ENCODE measurements at places on chromosomes 5 and 9.

- DNase-seq = no peak
Measured at GRCh38 chr5:110872200-110872599, 133.4 kb downstream of the SLC25A46 start.

GRCh38 chr5:62138607-62139006 lies 167.4 kb upstream of the KIF2A start:
- no peak for DNase-seq

DNA sequence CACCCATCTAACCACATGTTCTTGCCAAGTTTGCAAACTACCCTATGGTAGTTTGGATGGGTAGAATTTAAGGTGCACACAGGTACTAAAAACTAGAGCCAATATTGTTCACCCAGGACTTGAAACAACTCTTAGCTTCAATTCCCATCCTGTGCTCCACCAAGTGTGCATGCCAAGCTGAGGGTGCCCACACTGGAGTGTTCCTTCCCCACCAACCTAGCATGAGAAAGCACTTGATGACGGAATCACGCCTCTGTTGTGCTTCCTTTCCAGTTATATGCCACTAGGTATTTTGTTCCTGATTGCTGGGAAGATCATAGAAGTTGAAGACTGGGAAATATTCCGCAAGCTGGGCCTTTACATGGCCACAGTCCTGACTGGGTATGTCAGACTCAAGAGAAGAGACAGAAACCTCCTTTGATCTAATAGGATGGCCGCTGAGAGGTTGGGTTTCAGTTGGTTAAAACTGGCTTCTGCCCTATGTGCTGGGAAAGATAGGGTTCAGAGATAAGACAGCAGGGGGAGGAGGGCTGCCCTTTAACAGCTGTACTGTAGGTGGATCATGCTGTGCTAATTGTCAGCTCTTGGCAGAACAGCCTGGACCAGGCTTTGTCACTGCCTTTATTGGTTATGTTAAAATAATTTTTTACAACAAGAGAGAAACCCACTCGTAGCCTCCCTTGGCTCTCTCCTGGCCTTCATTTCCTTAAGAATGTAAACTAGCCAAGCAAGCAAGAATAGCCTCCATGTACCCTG lies 83.5 kb downstream of the SLC1A1 start:
- no peak for DNase-seq

- peak; percentile 55 for DNase-seq
Measured at GRCh38 chr5:115069087-115069968, 100.4 kb downstream of the TRIM36 start.

GRCh38 chr9:117307701-117308100 lies 107.2 kb downstream of the ASTN2 start:
- no peak for DNase-seq

- no peak for DNase-seq
Measured at GRCh38 chr9:79672236-79672635, 100.5 kb downstream of the TLE4 start.

DNA sequence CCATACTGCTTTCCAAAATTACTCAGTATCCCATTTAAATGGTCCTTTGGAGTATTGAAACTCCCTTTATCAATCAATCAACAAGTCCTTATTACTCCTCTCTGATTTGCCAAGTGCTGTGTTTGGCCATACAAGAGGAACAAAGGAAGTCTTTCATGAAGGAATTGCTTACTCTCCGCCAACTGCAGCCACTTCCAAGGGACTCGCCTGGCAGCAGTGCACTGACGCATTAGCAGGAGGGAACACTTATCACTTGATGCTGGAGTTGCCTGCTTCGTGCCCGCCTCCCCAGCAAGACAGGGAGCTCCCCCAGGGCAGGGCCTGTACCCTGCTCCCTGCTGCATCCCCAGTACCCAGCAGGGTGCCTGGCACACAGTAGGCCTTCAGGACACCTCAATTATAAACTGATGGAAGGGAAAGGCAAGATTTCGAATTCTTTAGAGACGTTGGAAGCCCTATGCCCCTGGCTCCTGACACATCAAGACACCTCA lies 97.9 kb downstream of the CRB2 start:
- DNase-seq = no peak

- no peak for DNase-seq
Measured at GRCh38 chr5:13567819-13568218, 376.7 kb downstream of the DNAH5 start.

GRCh38 chr9:69556707-69557106 lies 115.5 kb downstream of the APBA1 start:
- DNase-seq = no peak

DNA sequence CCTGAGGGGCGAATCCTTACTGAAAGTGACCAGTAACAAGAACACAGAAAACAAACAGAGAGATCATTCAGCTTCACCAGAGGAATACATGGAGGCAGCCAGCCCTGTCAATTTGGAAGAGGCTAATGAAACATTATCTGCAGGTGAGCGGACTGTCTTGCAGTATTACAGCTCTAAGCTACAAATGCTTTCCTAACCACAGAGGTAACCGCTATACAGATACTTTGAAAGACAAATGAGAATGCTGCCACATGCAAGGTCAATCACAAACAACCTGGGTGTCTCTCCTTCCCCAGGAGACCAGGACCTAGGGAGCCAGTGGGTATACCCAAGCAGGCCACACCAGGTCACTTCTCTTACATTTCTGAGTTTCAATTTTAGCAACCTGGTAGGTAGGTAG lies 30.2 kb downstream of the EFNA5 start:
- DNase-seq = no peak

- no peak for DNase-seq
Measured at GRCh38 chr5:29889051-29889450, 1304.4 kb upstream of the CDH6 start.

DNA sequence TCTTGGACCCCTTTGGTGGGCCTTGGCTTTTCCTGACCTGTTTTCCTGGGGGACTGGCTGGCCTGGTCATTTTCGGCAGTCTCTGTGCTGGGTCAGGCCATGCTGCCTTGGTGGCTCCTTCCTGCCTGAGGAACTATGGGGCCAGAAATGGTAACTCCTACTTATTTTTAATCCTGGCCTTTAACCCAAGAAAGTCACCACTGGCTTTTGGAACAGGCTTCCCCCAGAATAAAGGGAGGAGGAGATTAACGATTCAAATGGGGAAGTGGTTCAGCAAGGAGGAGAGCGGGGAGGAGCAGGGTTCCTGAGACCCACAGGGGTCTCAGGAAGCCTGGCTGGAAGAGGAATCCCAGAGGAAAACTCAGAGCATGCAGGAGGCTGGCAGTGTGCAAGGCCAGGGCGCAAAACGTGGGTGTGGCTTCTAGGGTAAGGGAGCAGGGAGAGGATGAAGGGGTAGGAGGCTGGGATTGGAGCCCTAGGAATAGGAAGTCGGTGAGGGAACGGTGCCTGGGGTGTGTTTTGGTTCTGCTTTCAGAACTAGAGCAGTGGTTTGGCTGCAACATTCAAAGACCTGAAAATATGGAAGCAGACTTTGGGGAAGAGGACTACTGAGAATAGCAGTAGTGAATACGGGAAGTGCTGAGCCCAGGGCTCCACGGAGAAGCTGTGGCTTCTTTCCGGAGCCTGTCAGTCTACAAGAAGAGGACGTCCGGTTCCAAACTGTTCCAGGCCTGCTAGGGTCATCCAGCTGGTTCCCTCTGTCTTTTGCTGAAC lies 271.1 kb upstream of the KLF4 start:
- DNase-seq = no peak
